ENCODE measurements at places on chromosomes 3 and 15.

GRCh38 chr3:13275376-13276005, 144.6 kb downstream of the NUP210 start:
- no peak for DNase-seq

DNA sequence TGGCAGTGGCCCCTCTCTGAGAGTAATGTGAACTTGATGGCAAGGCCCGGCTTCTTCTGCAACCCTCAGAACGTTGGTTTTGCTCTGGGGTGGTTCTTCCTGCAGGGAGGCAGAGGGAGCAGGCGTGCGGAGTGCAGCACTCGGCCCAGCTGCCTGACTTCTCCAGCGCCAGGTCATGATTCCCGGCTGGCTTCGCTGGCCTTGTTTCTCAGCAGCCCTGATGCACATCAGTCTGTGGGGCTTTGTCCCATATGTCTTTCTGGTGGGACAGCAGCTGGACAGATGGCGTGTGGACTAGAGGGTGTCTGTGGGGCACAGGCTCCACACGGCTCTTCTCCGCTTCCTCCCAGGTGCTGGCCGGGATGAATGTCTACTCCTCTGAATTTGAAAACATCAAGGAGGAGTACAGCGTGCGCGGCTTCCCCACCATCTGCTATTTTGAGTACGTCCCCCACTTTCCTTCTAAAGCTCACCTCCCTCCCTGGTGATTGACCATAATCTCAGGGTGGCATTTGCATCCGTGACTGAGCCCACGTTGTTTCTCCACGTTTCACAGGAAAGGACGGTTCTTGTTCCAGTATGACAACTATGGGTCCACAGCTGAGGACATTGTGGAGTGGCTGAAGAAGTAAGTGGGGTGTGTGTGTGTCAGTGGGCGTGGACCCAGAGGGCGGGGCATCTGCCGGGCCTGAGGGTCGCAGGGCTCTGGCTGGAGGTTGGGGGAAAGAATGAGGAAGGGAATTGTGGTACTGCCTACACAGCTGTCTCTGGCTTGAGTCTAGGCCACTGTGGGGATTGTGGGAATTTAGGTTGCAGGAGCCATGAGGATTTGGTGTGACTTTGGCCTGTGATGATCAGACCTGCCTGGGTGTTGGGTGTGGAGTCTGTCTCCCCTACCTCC, 57.1 kb downstream of the PDIA5 start:
- DNase-seq = no peak

GRCh38 chr3:69747511-69748258, 8.4 kb downstream of the MITF start:
- DNase-seq = no peak

DNA sequence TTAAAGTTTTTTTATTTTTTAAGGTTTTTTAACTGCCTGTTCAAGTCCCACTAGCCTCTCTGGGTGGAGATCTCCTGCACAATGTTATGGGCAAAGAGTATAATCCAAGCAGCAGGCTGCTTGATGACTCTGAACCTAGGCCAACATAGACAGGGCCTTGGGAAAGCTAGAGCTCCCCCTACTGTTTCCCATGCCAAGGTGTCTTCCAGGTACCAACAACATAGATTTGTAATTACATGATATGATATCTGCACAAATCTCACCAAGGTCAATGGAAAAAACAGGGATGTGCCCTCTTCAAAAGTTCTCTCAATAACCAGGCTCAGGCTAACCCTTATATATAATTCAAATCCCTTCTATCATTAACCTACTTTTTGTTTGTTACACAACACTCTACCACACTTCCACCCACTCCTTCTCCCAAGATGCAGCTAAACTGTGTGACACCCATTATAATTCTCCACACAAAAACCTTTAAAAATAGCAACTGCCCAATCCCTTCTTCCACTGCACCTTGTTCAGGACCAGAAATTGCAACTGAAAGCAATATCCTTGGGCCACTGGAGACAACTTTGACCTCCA, 43.8 kb downstream of the RBM15B start:
- peak; percentile 7 for DNase-seq

- DNase-seq = peak; percentile 28
These were observed 664 bp downstream of the PARP3 start for GRCh38 chr3:51942603-51943450.

DNA sequence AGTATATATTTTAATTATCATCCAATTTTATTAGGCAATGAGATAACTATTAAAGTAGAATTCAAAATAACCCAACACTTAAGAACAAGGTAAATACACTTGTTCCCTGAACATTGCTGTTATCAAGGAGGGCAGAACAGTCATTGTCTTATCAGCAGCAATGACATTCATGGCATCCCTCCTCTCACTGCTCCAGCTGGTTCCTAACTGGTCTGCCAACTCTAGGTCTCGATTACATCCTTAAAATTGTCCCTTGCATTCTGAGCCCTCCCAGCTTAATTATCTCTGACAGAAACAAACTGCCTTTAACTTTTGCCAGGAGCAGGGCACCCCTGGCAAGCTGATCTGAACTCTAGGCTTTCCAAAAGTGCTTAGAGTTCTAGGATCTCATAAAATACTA, 14.0 kb upstream of the DYNC1LI1 start:
- no peak for DNase-seq

DNA sequence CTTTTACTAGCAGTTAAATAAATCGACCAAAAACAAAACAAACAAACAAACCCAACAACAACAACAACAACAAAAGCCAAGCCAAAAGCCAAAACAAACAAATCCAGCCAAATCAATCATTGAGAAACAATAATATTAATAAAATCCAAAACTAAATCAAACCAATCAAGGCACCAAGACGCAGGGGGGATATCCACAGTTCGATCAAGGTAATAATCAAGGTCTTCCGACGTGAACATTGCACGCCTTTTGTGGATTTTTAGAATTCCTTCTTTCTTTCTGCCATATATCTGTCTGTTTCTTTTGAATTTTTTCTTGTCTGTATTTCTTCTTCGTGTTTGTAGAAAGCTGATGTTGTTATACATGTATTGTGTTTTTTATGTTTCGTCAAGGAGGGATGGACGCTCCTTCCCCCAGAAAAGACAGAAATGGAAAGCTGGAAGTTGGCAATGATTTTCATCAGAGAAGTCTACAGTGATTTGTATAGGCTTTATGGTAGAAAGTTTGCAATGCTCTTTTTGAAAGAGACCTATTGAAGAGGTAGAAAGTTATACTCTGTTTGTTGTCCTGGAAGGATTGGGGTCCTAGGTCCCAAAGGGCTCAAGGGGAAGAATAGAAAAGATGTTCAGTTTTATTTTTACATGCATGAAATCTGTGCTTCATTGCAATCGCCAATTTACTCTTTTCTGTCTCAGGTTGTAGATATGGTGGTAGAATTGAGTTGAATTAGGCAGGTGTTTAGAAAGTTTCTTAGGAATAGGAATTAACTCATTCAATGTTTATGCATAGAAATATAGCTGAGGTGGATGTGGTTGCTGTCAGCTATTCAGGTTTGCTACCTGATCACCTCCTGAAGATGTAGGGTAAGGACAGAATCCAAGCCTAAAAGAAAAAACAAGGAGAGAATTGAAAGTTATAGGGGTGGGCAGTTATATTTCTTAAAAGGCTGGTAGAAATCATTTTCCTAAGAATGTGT, 1.2 kb downstream of the ARPP21 start:
- no peak for DNase-seq

DNA sequence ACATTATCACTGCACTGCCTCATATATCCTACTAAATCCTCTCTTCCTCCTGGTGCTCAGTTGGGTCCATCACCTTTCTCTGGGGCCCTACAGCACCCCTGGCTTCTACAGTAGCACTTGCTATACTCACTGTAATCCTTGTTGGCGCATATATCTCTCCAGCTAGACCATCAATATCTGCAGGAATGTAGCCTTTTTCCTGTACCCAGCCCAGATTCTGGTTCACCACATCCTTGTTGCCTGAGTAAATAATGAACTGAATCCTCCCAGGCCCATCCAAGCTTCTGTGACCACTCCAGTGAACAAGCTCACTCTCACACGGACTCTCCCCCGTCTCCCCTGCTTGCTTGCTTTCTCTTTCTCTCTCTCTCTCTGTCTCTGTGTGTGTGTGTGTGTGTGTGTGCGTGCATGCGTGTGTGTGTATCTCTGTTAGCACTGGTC, 62.5 kb upstream of the LIPC start:
- no peak for DNase-seq

- no peak for DNase-seq
These were observed 11.5 kb upstream of the SHF start for GRCh38 chr15:45199136-45199810.

DNA sequence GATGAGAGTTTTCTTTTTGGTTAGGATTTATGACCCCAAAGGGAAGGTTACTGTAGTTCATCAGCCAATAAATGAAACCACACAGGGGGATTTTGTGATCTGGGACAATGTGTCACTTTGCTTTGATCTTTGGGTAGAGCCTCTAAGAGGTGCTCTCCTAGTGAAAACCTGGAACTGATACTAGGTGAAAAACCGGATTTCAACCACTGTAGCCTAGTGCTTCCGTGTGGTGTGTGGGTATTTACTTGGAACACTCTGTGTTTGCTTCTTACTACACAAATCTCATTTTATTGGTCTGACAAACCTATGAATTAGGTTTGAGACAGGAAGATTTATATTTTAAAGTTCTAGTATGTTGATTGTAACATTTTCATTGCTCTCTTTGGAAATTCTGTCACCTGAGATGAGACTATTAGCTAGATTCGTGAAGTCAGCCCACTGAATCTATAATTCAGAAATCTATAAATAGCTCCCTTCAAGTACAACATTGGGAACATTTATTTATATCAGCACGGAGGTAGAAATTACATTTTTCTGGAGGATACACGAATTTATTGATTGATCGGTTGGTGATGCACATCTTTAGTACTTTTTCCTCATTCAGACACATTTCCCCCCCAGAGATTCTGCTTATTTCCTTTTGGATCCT, 119.8 kb downstream of the AKAP13 start:
- no peak for DNase-seq

- no peak for DNase-seq
These were observed 174.3 kb downstream of the SMAD6 start for GRCh38 chr15:66876421-66876730.

GRCh38 chr3:100088735-100089368, 25.4 kb downstream of the FILIP1L start:
- no peak for DNase-seq

DNA sequence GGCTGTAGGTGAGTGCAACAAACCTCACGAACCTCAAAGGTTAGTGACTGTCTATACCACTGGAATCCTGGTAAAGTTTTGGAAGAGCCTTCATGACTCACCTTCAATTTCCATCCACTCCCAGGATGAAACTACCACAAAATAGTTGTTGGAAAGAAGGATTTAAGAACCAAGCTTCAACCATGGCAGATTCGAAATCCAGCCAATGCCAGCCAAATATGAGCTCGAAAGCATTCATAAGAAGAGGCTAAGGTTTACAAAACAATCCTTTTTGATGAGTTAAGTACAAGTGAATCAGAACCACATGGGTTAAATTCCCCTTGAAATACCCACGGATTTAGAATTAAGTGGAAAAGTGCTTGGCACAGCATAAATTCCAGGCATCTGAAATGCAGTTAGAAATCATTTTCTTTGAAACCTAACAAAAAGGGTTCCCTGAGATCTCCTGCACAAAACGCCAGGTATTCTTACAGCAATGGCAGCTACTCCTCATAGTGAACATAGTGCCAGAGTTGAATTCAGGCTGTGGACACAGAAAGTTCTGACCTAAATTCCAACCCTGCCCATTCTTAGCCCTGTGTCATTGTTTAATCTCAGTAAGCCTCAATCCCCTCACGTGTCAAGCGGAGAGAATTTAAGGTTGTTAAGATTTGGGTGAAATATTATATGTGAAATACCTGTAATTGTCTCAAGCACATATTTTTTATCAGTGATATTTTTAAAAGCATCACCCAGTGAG, 89.2 kb downstream of the FBN1 start:
- no peak for DNase-seq

DNA sequence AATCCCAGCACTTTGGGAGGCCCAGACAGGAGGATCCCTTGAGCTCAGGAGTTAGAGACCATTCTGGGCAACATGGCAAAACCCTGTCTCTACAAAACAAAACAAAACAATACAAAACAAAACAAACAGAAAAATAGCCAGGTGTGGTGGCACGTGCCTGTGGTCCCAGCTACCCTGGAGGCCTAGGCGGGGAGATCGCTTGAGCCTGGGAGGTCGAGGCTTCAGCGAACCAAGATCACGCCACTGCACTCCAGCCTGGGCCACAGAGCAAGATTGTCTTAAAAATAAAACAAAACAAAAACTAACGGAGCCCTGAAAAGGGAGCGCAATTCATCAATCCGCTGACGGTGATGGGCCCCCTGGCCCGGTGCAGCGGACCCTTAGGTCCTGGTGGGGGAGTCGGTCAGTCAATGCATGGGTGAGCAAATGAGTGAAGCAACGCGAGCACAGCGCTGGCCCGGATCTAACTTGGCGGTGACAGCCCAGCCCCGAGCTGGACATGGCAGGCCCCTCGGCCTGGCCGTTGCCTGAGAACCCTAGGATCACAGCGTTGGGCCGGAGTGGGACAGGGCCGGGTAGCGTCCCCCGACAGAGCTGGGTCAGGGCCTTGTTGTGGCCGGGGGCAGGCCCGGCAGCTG, 52.4 kb upstream of the BLM start:
- DNase-seq = no peak

- DNase-seq = no peak
These were observed 36.6 kb upstream of the CD47 start for GRCh38 chr3:108127301-108127988.

- no peak for DNase-seq
These were observed 11.7 kb upstream of the SPATA12 start for GRCh38 chr3:57048728-57049127.

- no peak for DNase-seq
These were observed 1.1 kb downstream of the CMTM7 start for GRCh38 chr3:32392536-32393302.

DNA sequence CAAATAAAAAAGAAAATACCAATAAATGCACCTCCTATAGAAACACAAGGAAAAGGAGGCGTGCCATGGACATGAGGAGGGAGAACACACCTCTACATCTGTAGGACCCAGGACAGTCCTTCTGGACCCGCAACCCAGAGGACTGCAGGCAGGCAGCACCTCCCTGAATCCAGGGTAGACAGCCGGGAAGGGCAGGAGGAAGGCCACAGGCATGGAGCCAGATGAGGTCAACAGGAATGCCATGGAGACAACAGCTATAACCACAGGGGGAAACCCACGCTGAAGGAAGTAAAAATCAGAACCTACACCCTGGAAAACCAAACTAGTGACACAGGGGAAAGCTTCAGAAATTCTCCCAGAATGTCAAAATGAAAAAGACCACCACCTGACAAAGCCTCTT, 248.8 kb upstream of the NSMCE3 start:
- no peak for DNase-seq

DNA sequence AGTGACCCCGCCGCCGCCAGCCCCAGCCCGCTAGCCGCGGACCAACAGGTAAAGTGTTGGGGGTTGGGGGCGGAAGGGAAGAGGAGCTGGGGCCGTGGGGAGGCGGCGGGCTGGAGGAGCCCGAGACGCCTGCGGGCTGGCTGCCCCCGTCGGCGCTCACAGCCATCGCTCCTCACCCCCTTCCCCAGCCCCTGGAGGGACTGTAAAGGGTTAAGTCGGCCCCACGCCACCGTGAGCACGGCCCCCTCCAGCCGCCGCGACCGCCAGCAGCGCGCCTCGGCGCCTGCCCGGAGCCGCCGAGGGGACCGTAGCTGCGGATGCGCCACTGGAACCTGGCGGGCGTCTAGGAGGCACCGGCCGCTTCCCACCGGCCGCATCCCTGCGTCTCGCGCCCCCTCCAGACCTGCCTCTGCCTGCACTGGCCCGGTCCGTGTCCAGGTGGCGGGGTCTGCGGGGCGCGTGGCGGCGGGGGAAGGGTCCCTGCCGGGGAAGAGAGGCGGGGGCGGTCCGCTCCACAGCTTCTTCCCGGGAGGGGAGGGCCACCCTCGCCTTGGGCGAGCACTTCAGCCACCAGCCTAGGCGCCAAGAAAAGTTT, 522 bp downstream of the MED12L start:
- DNase-seq = no peak

- DNase-seq = no peak
These were observed 45.0 kb upstream of the SPRED1 start for GRCh38 chr15:38207621-38208020.
